ENCODE measurements at places on chromosomes 12 and 14. TPM values are rescaled to one million over a fixed set of nuclear protein-coding genes. Genes with fewer than 3 reads are reported as not detected.

GDF3 gene
- total RNA-seq: not detected

TMEM117 gene
- total RNA-seq: 7.2 TPM

CACNA2D4 gene
- not detected for total RNA-seq

C12orf50 gene
- total RNA-seq: not detected

KITLG gene
- 30.9 TPM for total RNA-seq

P2RX2 gene
- not detected for total RNA-seq

NFE2 gene
- under 0.01 TPM for total RNA-seq

LRP6 gene
- 17.1 TPM for total RNA-seq

NGB gene
- total RNA-seq: 0.24 TPM

TUNAR gene
- total RNA-seq: not detected

PLA2G1B gene
- not detected for total RNA-seq

CLEC4A gene
- total RNA-seq: not detected
